ENCODE measurements at places on chromosomes 6 and 20.
A peak's percentile ranks its signal among the peaks of the same experiment; 100 is the strongest.

GRCh38 chr6:136535017-136535765 is 15.0 kb downstream of the MAP7 start:
- no peak for DNase-seq

GRCh38 chr6:12832226-12832735 is 115.7 kb downstream of the PHACTR1 start:
- no peak for DNase-seq

DNA sequence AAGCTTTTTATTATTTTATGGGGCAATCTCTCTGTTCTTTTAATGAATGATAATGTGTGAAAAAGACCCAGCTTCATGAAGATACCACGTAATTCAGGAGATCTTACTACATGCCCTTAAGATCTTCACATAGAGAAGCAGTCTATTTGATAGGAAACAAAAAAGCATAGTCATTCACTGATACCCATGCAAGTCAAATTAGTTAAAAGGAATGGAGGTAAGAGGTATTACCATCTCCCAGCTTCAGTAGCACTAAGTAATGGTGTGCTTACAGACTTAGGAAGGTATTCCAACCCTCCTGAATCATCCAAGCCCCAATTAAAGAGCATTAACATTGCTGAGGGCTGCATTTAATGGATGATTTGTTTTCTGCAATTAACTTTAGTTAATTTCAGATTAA is 364.7 kb downstream of the SYNE1 start:
- no peak for DNase-seq

- no peak for DNase-seq
Observed at GRCh38 chr6:62298745-62299392, 12.8 kb upstream of the KHDRBS2 start.

- DNase-seq, result no peak
Observed at GRCh38 chr6:35640017-35640664, 48.6 kb downstream of the FKBP5 start.

DNA sequence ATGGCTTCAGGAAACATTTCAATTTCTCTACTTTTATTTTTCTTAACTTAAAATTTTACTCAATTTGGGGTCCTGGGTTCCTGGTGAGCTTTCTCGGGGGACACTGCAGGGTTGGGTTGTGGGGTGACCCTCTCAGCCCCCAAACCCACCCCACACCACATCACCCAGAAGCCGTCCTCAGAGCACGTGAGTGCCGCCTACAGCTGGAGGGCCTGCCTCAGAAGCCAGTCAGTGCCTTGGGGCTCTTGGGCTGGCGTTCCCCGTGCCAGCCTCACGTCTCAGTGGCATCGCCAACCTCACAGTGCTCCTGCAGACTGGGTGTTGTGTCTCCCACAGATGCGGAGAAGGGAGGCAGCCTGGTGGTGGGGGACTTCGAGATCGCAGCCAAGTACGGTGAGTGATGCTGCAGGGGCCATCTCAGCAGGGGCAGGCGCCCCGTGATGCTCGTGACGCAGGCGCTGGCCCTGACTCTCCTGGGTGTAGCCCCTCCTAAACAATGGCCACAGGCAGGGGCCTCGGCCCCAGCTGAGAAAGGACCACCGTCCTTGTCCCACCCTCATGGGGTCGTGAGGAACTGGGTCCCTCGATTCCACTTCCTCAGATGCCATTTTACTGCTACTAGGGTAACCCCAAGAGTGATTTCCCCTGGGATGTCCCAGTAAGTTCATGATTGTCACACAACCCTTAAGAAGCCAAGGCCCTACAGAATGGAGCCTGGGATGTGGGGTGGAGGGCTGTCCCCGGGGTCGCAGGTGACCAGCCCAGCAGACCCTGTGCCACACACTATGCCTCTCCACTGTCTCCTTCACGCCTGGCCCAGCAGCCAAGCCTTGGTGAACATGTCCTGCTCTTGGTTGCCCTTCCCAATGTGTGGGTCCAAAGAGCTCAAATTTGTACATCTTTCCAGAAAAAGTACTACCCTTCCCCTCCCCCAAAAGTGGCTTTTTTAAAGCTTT is 23.8 kb upstream of the PYGB start:
- DNase-seq, result no peak

GRCh38 chr6:159169557-159170332 is 545 bp downstream of the FNDC1 start:
- no peak for DNase-seq

DNA sequence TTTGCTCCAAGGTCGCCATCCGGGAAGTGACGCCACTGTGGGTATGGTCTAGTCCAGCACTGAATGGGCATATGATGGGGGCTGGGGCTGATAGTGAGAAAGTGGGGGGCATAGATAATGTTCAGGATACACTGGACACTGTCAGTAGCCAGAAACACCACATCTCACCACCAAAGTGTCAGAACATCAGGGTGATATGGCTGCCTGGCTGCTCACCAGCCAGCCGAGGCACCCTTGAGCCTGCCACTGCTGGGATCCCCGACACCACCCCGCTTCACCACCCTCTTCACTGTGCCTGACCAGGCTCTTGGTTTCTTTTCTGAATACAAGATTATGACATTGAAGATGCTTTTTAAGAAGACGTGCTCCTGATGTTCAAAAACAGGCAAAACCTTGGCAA is 46.9 kb downstream of the SIRPA start:
- no peak for DNase-seq

DNA sequence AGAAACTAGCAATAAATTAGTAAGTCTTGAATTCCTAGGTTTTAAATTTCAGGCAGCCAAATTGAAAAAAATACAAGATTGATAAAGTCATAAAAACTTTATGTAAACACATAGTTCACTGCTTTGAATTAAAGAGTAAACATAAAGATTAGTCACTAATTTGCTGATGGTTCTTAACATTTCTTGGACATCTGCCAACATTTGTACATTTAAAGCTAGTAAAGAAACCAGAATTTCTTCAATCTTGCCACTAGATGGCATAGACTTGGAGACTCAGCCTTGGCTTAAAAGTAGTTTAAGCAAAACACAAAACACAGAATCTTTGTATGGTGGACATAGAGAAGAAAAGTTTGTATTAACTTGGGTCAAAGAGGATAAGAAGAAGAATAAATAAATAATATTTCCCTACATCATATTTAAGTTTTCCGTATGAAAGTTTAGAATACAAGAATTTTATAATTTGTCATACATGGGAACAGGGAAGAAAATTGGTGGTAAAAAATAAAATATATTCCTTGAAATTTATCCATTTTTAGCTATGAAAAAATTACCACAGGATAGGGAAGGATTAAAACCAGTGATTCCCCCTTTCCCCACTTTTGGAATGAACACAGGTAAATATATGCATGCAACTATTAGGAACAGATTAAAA is 41.7 kb upstream of the FAM135A start:
- peak; percentile 45 for DNase-seq

- no peak for DNase-seq
Observed at GRCh38 chr6:154916857-154917256, 78.3 kb upstream of the TIAM2 start.

- no peak for DNase-seq
Observed at GRCh38 chr6:89379281-89379680, 26.8 kb upstream of the UBE2J1 start.

DNA sequence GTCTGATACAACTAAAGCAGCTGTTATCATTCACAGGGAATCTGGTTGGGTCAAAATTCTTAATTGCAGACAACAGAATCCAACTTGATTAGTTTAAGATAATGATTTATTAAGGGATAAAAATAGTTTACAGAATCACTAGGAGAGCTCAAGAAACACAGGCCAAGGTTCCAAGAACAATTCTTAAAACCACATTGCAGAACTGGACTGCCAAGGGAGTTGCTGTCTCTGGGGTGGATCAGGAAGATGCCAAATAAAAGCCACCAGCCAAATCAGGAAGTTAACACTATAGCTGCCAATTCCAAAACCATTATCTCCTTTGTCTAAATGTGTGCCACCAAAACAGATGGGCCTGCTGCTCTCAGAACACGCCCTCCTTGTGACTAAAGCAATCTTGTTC is 53.7 kb downstream of the NUDT3 start:
- DNase-seq, result no peak

GRCh38 chr6:143399176-143399575 is 51.3 kb downstream of the ADAT2 start:
- no peak for DNase-seq
